ENCODE measurements at places on chromosomes 16 and 17. TPM values are rescaled to one million over a fixed set of nuclear protein-coding genes. Genes with fewer than 3 reads are reported as not detected.

TMEM256 gene
- total RNA-seq, result 111 TPM

BAHCC1 gene
- 10.4 TPM for total RNA-seq

MYL4 gene
- total RNA-seq, result not detected

TRPV3 gene
- total RNA-seq, result not detected

RASL10B gene
- 0.57 TPM for total RNA-seq

KIAA0753 gene
- total RNA-seq, result 15.0 TPM

PLD6 gene
- 10.9 TPM for total RNA-seq

HS3ST3B1 gene
- total RNA-seq, result 1.7 TPM

NLRC3 gene
- total RNA-seq, result not detected

TMEM220 gene
- not detected for total RNA-seq

SKAP1 gene
- not detected for total RNA-seq

SPN gene
- total RNA-seq, result 1.8 TPM

TK1 gene
- total RNA-seq, result 209 TPM

CCL7 gene
- total RNA-seq, result not detected

KRT20 gene
- not detected for total RNA-seq

ACSM2B gene
- total RNA-seq, result not detected

IRX5 gene
- 15.1 TPM for total RNA-seq

TBC1D3E gene
- total RNA-seq, result not detected

PRSS27 gene
- total RNA-seq, result 0.64 TPM

AKAP1 gene
- total RNA-seq, result 64.4 TPM

TPSAB1 gene
- total RNA-seq, result not detected

ZFP90 gene
- 13.6 TPM for total RNA-seq

CFAP97D1 gene
- not detected for total RNA-seq

ALDH3A1 gene
- not detected for total RNA-seq

POLR3K gene
- total RNA-seq, result 24.0 TPM

KRT36 gene
- not detected for total RNA-seq

TLCD2 gene
- 3.1 TPM for total RNA-seq

GRB7 gene
- total RNA-seq, result not detected

ZG16B gene
- total RNA-seq, result 0.45 TPM

ARSG gene
- 2.9 TPM for total RNA-seq

TCAP gene
- total RNA-seq, result 1.1 TPM

CETP gene
- total RNA-seq, result not detected

HSD11B2 gene
- total RNA-seq, result 1.1 TPM

AKTIP gene
- total RNA-seq, result 24.8 TPM

TBL3 gene
- 72.8 TPM for total RNA-seq

SMIM36 gene
- total RNA-seq, result not detected

Data from A375 (cell line).